Effector CD8-positive, alpha-beta T cell (primary cell): ENCODE measurements at places on chromosomes 3 and 15.

DNA sequence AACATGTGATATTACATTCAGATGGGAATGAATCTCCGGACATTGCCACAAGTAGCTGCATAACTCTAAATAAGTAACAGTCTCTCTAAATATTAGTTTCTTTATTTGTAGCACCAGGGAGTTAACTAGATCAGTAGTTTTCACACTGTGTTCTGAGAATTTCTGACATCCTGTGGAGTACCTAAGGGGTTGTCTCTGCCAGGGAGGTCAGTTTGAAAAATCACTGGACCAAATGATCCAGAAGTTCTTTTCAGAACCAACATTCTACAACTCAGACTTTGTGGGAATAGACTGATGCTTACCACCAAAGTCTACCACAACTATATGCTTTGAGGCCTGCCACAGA lies 9.0 kb upstream of the ILDR1 start:
- no peak for DNase-seq

- no peak for DNase-seq
Measured at GRCh38 chr15:92069308-92070250, 216.1 kb downstream of the SLCO3A1 start.

- no peak for DNase-seq
Measured at GRCh38 chr15:95591886-95592285, 738.6 kb upstream of the NR2F2 start.

GRCh38 chr3:153315781-153316180 lies 153.8 kb downstream of the RAP2B start:
- no peak for DNase-seq

- DNase-seq = no peak
Measured at GRCh38 chr15:89823836-89824606, 9.4 kb upstream of the ANPEP start.
